Dermis blood vessel endothelial cell (primary cell): ENCODE measurements at places on chromosomes 7 and 10.

DNA sequence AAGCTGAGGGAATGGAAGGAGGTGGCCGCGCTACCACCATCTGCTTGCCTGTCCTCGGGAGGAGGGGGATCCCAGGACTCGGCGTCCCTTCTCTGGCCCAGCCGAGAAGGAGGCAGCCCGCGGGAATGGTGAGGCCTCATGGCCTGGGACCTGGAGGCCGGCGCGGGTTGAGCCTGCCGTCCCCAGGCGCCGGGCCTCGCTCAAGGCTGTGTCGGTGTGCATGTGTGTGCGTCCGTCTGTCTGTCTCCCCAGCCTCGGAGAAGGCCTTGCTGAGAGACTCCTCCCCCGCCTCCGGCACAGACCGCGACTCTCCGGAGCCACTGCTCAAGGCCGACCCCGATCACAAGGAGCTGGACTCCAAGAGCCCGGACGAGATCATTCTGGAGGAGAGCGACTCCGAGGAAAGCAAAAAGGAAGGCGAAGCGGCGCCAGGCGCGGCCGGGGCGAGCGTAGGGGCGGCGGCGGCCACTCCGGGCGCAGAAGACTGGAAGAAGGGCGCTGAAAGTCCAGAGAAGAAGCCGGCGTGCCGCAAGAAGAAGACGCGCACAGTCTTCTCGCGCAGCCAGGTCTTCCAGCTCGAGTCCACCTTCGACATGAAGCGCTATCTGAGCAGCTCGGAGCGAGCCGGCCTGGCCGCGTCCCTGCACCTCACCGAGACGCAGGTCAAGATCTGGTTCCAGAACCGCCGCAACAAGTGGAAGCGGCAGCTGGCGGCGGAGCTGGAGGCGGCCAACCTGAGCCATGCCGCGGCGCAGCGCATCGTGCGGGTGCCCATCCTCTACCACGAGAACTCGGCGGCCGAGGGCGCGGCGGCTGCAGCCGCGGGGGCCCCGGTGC, 1.3 kb downstream of the HMX3 start:
- DNase-seq = peak; percentile 34

DNA sequence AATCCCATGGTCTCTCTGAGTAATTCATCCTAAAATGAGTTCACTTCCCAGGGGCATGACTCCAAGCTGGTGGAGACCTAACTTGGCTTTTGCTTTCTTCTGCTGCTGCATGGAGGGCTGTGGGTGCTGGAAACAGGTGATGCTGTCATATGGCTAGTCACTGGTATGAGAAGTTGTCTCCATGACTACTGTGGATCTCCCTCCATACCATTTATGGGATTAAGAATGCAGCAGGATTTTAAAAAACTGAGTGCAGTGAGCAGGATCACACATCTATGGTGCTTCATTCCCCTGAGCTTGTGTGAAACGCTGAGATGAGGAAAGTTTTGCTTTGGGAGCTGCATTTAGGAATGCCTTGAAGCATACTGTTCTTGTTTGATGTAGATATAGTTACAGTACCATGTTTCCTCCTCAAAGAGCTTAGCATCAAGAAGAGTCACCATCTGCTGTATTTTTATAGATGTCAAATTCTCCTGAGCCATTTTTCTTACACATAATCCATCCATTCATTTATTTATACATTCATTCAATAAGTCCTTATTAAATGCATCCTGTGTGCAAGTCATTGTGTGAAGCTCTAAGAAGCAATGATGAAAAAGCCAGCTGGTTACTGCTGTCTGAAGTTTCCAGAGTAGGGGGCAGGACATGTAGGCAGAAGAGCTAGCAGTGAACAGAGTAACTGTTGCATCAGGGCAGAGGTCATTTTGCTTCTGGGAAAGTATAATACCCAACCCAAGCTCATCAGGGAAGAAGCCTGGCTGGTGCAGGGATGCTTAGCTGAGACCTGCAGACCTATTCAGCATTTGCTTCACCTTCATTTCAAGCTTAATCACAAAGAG, 534.8 kb downstream of the AUTS2 start:
- no peak for DNase-seq

GRCh38 chr10:71255808-71256660, 43.7 kb downstream of the UNC5B start:
- peak; percentile 94 for DNase-seq

DNA sequence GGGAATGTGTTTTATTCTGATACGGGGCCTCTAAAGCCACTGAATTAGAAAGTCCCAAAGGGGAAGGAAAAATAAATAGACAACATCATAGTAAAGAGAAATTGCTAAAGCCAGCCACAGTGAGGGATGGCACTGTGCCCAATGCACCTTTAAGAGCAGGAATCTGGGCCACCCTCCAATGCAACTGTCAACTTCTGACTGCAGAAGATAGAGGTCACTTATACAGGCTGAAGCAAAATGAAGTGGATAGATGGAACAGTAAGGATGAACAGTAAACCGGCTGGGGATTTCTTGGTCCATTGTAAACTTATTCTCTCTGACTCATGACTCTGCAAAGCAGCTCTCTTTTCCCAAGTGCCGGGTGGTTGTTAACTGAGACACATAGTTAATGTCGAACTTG, 54.0 kb upstream of the KCNIP2 start:
- DNase-seq = no peak

DNA sequence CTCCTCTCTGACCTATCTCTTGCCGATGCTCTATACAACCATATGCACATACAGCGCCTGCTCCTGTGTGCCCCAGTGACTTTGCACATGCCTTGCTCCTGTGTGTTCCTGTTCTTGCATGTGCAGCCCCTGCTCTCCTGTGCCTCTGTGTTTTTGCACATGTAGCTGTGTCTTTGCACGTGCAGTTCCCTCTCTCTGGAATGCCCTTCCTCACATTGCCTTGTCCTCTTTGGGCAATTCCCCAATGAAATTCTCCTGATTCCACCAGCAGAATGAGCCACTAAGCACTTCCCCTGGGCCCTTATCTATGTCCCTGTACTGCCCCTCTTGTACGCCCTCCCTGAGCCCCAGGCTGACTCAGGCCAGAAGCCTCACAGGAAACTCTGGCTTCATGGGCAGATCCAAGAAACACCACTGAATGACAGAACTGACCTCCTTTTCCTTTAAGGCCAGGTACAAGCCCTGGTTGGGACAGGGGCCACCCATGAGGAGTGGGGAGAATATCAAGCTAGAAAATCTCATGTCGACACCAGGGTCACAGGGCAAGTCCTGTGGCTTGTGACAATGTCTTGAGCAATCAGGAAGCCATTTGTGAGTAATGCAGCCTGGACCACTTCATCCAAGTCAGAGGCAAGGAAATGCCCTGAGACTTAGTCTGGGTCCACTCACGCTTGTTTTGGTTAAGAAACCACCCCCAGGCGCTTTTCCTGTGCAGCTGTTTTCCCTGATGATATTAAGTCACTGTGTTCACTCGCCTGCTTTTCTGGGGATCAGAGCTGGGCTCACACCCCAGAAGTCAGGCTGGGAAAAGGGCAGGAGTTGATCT, 1.9 kb upstream of the ARHGAP22 start:
- DNase-seq = peak; percentile 96

DNA sequence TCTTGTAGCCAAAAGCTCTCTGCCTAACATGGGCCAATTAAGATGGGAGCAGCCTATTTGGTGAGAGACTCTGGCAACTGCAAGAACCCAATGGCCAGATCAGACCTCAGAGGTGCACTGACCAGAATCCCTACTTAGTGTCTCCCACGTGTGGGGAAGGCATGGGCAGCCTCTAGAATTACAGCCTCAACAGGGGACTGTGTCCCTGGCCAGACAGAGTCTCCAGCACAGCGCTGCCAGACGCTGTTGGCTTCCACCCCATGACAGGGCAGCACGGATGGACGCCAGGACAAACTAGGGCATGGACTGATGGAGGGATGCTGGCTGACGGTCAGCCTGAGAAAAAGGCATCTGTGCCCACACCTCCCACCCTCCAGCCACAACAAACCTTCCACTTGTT, 729.3 kb upstream of the AUTS2 start:
- DNase-seq = no peak

GRCh38 chr10:15747632-15748031, 27.9 kb upstream of the ITGA8 start:
- no peak for DNase-seq

- no peak for DNase-seq
Measured at GRCh38 chr10:30013757-30014156, 45.6 kb downstream of the JCAD start.

DNA sequence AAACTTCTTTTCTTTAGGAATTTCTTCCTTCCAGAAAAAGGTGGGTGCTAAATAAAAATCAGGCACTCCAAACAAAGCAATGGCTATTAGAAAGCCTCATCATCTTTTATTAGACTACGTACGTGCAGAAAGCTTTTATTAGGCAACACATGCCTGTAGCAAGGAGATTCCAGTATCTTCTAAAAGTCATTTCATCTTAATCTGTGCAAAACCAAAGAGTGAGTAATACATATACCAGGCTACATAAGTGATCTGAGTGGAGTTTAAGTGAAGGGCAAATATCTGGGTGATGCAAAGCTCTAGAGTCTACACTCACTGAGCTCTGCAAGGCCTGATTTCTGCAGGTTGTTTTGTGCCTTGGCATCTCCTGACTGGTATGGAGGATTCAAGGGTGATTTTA, 231.7 kb downstream of the ELMO1 start:
- DNase-seq = no peak

GRCh38 chr7:30787486-30787885, 16.3 kb downstream of the MINDY4 start:
- DNase-seq = no peak

GRCh38 chr10:120949609-120950031, 98.5 kb downstream of the WDR11 start:
- DNase-seq = peak; percentile 26
